ENCODE measurements at places on chromosomes 6 and 20.

DNA sequence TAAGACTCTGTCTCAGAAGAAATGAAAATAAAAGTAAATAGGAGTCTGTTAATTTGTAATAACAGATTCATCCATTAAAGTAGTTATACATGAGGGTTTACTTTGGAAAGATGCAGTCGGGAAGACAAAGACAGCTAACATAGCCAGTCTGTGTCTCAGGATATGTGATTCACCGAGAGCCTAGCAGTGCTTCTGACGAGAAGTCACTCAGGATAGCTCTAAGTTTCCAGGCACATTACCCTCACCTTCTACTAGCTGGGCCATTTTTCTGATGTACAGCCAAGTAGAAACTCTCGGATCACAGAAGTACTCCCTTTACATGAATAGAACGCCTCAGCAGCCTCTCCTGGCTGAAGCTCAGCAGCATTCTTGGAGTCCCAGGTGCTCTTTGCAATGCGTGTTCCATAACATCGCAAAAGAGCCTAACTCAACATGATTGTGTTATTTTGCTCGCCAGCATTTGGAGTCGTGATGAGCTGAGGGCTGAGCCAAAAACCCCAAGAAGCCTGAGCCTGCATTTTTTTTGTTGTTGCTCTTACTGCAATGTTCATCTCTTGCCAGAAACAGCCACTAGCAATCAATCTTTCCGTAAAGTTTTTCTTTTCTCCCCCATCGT lies 22.4 kb upstream of the TASP1 start:
- no peak for DNase-seq

GRCh38 chr6:69555088-69555638 lies 241.6 kb downstream of the LMBRD1 start:
- DNase-seq = no peak

- no peak for DNase-seq
These were observed 33.1 kb upstream of the MPC1 start for GRCh38 chr6:166415833-166416347.

- no peak for DNase-seq
These were observed 4.9 kb downstream of the SMPD2 start for GRCh38 chr6:109445382-109445781.

- no peak for DNase-seq
These were observed 105.9 kb downstream of the TRERF1 start for GRCh38 chr6:42345696-42346416.

DNA sequence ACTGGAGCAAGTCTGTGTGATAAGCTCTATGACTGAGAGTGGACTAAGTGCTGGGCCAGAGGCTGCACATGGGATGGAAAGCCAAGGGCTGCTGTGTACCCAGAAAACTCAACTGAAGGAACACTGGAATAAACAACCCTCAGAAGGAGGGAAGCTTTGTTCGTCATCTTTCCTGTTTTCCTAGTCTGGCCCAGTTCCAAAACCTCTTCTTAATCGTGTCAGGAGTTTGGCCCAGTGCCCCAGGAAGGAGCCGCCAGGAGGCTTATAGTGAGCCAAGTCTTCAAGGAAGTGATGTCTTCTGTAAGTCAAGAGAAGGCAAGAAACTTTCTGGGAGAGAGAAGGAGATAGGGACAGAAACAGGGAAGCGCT lies 23.3 kb upstream of the TOP1 start:
- peak; percentile 50 for DNase-seq

GRCh38 chr6:109024784-109025183 lies 69.9 kb downstream of the SESN1 start:
- no peak for DNase-seq

- no peak for DNase-seq
These were observed 216.2 kb downstream of the RIMS1 start for GRCh38 chr6:72102561-72102960.

DNA sequence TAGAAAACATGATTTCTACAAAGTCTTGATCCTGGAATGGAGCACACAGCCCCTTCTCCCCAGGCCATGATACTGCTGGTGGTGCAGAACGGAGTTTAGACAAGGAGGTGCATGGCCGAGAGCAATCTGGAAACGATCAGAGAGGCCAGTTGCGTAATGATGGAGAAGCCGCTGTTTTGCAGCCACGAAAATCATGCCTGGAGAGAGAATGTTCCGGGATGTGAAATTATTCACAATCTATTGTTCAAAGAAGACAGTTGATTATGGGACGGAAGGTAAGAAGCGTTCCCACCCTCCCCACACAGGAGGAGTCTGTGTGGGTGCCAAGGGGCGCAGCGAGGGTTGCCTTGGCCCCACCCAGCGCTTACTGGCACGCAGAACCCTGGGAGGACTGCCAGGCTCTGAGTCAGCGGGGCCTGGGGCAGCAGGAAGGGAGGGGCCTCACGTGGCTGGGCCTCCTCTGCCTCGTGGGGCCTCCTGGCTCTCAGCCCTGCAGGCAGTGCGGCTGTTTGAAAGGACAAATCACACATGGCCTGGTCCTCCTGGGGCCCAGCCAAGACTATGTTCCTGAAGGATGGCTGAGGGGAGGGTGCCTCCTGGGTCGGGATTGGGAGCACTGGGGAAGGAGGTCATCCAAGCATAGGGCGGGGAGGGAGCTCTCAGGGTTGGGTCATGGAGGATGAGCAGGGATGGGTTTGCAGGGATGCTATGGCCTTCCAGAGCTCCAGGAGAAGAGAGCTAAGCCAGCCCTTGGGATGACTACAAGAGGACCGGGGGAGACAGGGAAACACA lies 8.7 kb upstream of the AP5S1 start:
- DNase-seq = peak; percentile 84

- no peak for DNase-seq
These were observed 1212.1 kb upstream of the CITED2 start for GRCh38 chr6:140586426-140587061.

- DNase-seq = no peak
These were observed 2.9 kb upstream of the SOD2 start for GRCh38 chr6:159695984-159696383.

DNA sequence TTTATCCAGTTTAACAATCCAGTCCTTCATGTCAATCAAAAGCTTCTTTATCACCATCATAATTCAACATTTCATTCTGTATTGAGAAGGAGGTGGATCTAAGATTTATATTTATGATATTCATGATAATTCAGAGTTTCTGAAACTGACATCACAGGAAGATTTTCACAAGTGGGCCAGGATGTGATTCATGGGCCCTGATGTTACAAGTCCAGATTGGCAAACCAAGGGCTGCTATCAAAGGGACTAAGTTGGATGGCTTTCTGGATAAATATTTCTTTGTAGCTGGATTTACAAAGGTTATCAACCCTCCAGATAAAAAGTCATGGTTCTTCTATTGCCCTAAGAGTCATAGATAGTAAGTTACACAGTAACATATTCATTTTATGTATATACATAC lies 866.5 kb downstream of the KIF16B start:
- no peak for DNase-seq
